Activated CD4-positive, alpha-beta T cell treated with anti-CD3 and anti-CD28 coated beads, Interleukin-2, amount 50 U/mL, for 24 hours (primary cell): ENCODE measurements at places on chromosomes 16 and 17.
A peak's percentile ranks its signal among the peaks of the same experiment; 100 is the strongest.

GRCh38 chr16:24950275-24950674 is 64.9 kb downstream of the ARHGAP17 start:
- no peak for DNase-seq

DNA sequence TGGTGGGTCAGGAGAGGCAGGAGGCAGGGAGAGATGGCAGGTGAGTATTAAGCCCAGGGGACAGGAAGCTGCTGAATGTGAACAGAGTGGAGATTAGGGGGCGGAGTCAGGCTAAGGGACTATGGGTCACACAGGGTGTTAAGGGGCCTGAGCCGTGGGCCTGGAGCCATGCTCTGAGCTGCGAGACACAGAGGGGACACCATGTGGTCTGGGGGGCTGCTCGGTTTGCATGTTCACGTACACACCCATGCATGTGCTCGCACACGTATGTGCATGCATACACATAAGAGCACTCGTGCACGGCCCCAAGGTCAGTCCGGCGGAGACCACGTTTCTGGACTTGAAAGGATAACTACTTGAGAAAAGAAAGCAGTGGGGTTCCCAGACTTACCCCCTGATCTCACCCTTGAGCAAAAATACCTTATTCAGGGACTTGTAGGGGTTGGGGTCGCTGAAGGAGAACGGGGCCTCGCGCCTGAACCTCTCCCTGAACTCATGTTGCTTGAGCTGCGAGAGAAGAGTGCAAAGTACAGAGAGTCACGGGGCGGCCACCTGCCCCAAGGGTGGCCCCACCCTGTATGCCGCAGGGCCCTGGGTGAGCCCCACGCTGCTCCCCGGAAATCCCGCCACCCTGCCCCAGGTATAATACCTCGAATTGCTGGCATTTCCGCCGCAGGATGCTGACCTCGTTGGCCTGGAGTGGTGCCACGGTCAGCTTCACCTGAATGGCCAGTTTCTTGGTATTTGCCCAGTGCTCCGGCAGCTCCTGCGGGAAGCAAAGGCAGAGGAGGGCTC is 50.8 kb downstream of the DNAH17 start:
- no peak for DNase-seq

- no peak for DNase-seq
Observed at GRCh38 chr17:34140006-34140405, 115.1 kb upstream of the CCL2 start.

- no peak for DNase-seq
Observed at GRCh38 chr16:66322174-66322573, 44.3 kb upstream of the CDH5 start.

DNA sequence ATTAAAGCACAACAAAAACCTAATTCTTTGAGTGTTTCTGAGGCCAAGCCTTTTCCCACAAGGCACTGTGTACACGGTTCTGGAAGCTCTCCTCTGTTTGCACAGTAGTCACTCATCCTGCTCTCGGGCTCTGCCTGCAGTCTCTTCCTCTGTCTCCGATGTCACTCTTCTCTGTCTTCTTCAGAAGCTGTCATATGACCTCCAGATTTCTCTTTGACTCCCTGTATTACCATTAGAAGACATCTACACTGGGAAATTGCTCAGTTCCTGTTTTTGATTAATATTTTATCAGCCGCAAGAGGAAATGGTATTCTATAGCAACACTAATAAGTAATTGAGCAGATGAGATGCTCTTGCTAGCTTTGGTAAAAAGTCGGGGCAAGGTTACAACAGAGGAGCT is 422.9 kb downstream of the WWOX start:
- no peak for DNase-seq

GRCh38 chr17:39666601-39667261 is 1.5 kb upstream of the PNMT start:
- no peak for DNase-seq

DNA sequence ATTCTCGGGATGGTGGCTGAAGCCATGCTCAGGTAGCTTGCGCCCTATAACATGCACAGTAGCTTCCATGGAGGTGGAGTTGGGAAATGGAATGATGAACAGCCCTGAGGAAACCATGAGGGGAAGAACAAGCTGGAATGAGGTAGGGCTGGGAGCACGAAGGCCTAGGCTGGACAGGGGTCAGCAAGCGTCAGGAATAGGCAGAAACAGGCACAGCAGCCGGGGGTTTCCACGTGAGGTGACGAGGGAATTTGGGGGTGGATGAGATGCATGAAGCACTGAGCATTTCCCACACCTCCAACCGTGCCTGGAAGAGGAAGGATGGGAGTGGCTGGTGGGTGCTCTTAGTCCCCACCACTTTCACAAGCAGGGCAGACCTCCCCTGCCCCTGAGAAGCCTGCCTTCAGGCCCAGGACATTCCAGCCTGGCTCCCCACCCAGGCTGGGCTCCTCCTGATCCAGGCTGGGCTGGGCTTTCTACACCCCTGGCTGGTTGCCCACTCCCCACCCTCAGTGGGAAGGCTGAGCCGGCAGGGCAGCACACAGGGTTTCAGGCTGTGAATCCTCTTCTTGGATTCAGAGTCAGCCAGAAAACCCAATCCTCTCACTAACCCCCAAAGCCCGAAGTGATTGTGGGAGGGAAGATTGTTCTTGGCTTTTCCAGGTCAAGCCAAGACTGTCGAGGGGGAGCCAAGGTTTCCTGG is 21.9 kb downstream of the PLEKHG4 start:
- DNase-seq = no peak

GRCh38 chr16:28981517-28981916 is 3.3 kb upstream of the LAT start:
- peak; percentile 40 for DNase-seq

GRCh38 chr16:12271006-12271405 is 294.5 kb downstream of the SNX29 start:
- no peak for DNase-seq

DNA sequence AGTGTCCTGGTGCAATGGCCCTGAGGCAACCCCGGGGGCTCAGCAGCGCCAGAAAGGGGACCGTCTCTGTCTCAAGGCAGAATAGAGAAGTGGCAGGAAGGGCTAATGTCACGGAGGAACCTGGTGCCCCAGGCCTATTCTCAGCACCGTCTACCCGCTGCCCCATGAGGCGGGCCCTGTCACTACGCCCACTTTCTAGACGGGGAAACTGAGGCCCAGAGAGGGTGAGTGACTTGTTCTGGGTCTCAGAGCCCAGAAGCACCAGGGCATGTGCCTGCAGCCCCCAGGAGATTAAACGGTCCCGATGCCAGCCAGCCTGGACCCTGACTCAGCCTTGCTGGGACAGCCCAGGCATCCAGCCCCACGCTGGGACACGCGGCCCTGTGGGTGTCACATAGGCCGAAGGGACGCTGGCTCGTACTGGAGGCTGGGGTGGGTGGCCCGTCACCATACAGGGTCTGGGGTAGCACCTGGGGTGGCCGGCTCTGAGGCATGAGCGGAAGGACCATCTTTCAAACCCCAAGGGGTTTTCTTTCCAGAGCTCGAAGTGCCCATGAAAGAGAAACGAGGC is 40.2 kb upstream of the PABPN1L start:
- no peak for DNase-seq

GRCh38 chr16:14560523-14560922 is 69.5 kb downstream of the PARN start:
- no peak for DNase-seq

DNA sequence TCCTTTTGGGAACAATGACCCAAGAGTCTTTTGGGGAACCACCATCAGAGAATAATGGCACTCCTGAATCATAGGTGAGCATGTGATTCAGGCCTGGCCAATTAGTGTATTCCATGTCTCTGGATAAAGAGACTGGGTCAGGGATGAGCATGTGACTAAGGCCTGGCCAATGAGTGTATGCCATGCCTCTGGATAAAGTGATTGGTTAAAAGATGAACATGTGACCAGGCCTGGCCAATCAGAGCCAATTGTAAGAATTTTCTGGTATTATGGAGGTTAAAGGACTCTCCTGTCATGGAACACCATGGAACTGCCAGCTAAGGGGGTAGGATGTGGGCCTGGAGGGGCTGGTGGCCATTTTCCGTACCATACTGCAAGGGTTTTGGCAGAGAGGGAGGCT is 194.3 kb downstream of the C16orf78 start:
- no peak for DNase-seq

GRCh38 chr17:7083592-7083991 is 3.5 kb upstream of the CLEC10A start:
- DNase-seq = no peak

DNA sequence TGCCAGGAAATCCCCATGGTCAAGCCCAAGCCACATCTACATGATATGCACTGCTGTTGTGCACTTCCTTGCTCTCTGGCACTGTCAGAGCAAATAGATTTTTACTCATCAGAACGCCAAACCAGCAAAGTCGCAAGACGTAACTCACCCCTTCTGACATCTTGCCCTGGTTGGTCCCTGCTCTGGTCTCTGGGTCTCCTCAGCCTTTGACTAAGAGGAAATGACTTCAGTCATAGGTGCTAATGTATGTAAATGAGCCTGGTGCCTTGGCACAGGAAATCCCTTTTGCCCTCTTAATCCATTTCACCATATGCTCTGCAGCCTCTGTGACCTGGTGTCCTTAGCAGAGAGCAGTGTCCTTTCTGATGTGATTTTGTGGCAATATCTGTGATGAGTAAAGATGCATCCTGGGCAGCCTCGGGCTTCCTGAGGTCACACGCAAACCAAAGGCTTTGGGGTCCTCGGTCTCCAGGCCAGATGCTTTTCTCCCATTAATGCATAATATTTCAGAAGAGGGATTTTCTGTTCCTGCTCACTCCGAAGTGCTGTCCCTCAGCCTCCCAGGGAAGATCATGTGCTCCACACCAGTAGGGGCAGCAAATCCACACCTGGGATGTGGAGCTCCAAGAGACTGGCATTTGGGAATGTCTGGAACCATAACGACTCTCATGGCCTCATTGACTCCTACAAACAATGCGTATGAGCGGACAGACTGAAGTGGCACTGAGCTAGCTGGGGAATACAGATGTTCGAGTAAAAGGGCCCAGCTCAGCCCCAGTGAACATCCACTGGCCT is 66.9 kb downstream of the GP2 start:
- no peak for DNase-seq

DNA sequence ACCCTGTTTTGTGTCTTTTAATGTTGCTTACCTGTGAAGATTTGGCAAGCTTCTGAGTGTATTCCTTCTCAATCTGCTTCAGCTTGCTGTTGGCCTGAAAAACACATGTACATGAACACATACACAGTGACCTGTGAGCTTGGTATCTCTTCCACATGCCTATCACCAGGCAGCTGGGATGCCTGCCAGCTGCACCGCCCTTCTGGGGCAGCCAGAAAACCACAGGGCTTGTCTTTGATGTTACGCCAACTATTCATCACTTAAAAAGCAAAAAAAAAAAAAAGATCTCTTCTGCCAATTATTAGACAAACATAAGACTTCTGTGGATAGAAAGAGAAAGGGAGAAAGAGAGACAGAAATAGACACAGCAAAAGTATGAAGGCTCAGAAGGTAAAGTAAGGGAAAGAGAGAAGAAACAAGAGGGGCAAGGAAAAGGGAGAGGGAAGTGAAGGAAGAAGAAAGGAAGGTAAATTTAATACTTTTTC is 189.2 kb upstream of the AXIN2 start:
- peak; percentile 27 for DNase-seq

DNA sequence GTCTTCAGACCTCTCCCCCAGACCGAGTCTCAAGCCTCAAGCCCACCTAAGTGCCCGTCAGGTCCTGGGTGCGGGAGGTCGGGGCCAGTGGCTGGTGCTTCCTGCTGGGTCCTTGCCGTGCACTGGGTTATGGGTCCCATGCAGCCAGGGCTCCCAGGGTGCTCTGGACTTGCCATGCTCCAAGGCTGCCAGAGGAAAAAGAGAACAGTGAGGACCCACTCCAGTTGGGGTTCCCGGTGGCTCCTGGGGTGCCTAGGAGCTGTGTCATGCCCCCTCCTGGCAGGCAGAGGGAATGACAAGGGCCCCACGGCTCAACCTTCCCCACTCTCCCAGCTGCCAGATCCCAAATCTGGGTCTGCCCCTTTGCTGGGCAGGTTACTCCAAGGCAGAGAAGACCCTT is 3.8 kb downstream of the SNX20 start:
- no peak for DNase-seq

GRCh38 chr17:63294776-63295175 is 151.3 kb downstream of the CYB561 start:
- no peak for DNase-seq

- no peak for DNase-seq
Observed at GRCh38 chr16:31206776-31207175, 4.2 kb upstream of the PYCARD start.

DNA sequence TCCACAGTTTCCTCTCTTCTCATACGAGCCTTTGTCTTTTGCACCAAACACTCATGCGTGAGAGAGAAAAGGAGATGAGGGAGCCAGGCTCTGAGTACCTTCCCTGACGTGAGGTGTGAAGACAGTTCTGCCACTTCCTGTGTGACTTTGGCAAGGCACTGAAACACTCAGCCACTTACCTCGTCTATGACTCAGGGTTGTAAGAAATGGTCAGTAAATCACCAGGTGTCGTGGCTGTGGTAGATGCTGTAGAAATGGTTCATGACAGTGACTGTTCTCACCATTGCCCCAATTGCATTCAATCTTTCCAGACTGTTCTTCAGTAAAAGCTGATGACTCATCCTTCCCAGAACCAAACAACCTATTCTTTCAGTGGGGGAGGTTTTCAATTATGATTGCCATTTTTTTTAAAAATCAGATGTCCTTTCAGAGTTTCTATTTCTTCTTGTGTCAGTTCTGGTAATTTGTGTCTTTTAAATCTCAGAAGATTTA is 49.2 kb upstream of the CBFA2T3 start:
- peak; percentile 62 for DNase-seq

- DNase-seq = no peak
Observed at GRCh38 chr16:85537331-85537788, 75.8 kb upstream of the GSE1 start.

GRCh38 chr16:85225257-85225656 is 113.0 kb upstream of the CIBAR2 start:
- DNase-seq = no peak

DNA sequence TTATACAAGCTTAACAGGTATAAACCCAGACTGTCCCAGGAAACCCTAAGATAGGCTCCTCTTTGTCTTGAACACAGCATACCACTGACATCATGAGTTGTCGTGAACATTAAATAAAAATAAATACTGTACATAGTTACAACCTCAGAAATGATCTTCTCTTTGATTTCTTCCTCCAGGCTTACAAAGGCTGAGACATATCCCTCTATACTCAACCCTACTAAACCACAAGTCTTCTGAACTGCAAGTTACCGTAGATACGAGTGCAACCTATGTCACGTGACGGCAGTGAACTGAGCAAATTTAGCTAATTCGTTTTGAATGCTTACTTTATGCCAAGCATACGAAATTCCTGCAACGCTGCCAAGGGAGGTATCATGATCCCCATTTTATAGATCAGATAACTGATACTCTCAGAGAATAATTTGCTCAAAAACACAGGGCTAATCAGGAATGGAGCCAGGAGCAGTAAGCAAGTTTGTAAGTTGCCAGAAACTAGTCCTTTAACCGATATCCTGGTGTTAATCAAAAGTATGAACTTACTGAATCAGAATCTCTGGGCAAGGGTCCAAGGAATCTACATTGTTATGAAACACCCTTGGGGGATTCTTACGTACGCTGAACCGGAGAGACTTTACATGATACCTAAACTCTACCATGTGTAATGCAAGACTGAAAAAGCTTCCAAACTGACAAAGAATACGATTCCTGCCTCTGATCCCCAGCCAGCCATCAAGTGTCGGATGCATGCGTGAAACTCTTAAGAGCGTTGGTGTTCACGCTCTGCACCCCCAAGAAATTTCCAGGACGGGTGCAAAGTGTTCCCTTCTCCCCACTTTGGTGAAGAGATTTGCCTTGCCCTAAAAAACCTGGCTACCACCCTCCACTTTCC is 106.2 kb downstream of the XYLT1 start:
- peak; percentile 50 for DNase-seq

GRCh38 chr17:46195939-46196716 is 2.9 kb upstream of the KANSL1 start:
- DNase-seq = no peak

GRCh38 chr17:42519546-42520491 is 16.2 kb upstream of the NAGLU start:
- no peak for DNase-seq
